ENCODE measurements at places on chromosomes 3 and 15.

- DNase-seq, result no peak
These were observed 352.1 kb downstream of the MECOM start for GRCh38 chr3:169311381-169311780.

- DNase-seq, result no peak
These were observed 251.7 kb downstream of the GRM7 start for GRCh38 chr3:7112523-7113056.

DNA sequence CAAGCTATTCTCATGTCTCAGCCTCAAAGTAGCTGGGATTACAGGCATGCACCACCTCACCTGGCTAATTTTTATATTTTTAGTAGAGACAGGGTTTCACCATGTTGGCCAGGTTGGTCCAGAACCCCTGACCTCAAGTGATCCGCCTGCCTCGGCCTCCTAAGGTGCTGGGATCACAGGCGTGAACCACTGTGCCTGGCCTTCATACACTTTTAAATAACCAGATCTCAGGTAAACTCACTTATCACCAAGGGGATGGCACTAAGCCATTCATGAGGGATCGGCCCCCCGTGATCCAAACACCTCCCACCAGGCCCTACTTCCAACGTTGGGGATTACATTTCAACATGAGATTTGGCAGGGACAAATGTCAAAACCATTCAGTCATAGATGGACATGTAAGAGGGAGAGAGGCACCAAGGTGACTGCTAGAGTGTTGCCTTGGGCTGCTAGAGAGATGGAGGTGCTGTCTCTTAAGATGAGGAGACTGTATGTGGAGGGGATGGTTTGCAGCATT lies 13.3 kb upstream of the DOCK3 start:
- no peak for DNase-seq

- no peak for DNase-seq
These were observed 47.4 kb upstream of the PSMD6 start for GRCh38 chr3:64070704-64071103.

DNA sequence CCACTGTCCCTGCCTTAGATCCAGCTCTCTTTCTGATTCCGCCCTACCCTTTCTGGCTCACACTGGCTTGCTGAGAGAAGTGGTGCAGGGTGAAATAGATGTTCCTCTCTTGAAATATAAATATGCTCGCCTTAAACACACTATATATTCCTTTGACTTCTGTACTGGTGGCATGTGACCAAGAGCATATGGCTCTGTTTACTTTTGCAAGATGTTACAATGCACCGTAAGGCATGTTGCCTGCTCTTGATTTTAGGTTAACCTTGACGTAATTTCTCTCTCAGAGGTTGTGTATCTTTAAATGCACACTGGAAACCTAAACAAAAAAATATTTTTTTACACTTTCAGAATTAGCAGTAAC lies 749 bp downstream of the RSRC1 start:
- no peak for DNase-seq

DNA sequence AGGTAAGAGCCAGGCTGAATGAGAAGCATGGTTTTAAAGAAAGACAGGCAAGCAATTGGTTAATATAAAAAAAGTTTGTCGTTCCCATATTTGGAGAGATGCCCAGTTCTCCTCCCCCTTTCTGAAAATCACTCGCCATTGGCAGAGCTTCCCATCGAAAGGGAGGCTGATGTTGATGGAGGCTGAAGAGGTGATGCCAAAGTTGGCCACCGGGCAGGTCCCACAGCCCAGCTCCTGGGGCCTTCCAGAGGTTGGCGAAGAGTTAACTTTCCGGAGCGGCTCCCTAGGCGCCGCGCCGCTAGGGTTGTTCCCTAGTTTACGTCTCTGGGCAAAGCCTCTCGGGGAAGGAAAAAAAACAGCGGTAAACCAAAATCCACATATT lies 793 bp downstream of the PCOLCE2 start:
- peak; percentile 63 for DNase-seq

DNA sequence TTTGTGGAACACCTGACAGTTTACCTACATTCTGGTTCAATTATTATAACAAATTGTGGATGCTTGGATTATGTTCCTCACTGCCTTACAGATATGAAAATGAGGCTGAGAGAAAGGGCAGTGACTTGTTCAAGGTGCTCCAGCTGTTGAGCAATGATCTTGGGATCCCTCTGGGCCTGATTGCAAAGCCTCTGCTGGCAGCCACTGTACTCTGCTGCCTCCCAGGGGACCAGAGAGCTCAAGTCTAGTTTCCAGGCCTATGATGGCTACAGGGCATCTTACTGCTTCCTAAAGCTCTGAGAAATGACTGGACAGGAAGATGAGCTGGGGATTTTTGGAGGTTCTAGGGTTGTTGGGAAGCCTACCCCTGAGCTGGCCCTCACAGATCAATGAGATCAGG lies 2.3 kb upstream of the SHC4 start:
- DNase-seq, result peak; percentile 55

DNA sequence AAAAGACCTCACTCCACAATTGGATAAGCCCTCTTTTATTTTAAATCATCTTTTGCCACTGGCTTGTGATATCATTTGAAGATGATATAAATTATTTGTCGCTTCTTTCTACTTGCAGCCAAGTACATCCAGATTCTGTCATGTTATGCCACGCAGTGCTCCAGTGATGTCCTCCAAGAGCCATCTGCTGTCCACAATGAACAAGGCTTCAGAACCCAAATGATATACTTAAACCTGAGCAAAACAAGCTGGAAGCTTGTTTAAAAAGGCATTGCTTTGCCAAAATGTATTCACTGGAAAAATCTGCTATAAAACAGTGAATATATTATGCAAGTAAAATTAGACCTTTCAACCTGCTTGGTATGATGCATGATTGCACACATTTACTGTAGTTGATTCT lies 58.8 kb upstream of the ARL6 start:
- DNase-seq, result no peak

GRCh38 chr15:60731583-60732130 lies 252.7 kb upstream of the ICE2 start:
- DNase-seq, result no peak
